HS-5 (cell line): ENCODE measurements at places on chromosomes 1 and 21.
A peak's percentile ranks its signal among the peaks of the same experiment; 100 is the strongest.

DNA sequence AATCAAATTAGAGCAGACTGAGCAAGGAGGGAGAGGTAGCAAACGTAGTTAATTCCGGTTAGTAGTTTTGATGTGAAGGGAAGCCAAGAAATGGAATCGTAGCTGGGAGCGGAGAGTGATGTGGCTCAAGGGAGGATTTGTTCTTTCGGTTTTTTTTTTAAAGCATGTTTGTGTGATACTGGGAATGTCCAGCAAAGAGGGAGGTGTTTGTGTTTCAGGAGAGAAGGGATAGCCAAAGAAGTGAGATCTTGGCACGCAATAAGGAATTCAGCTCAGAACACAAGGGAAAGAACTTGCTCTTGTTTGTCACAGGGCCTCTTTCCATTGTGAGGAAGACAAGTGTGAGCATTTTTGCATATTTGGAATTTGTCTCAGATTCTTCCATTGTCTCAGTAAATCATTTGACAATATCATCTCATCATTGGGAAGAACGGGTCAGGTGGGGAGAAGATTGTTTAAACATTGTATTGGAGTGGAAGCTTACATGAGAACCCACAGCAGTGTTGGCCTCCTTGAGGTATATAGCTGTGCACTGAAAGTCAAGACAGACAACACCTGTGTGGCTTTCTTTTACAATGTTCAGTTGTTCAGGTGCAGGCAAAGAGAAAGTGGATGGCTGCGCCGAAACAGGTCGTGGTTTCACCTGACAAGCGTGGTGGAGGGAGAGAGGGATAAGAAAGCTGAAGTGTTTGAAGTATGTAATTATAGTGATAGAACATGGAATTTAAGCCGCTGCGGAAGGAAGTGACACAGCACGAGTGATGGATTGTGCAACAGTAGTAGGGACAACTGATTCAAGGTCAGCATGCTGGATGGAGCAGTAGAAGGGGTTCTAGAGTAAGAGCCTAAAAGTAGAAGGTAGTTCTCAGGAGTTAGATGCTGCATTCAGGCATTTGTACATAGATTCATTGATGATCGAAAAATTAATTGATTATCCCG lies 25.4 kb downstream of the FMN2 start:
- no peak for DNase-seq

DNA sequence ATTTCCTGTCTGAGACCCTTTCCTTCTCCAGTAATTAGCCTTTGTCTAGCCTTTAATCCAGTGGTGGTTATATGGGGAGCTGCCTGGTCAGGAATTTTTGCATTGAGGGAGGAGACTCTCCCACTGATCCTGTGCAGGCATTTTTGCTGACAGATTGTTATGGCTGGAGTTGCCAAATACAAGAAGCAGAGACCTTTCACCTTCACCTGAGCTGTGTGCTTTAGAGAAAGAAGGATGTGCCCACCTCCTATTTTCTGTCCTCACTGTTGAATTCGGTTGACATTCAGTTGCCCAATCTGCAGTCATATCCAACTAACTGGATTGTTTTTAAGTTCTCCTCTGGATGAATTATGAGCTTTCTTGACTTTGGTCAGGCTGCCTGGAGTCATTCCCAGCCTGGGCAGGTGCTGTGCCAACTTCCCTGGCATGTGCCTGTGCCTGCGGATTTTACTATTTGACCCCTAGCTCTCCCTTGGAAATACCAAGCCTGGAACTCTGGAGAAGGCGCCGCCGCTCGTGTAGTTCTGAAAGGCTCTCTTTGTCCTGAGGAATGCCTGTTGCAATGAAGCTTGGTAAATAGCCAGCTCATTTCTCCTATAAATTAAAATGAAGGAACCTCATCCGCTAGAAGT lies 143.9 kb downstream of the NOS1AP start:
- DNase-seq: no peak

- DNase-seq: peak; percentile 96
These were observed 38.8 kb upstream of the SRSF10 start for GRCh38 chr1:24018611-24019580.

- no peak for DNase-seq
These were observed 35.5 kb downstream of the CACHD1 start for GRCh38 chr1:64505232-64505943.

DNA sequence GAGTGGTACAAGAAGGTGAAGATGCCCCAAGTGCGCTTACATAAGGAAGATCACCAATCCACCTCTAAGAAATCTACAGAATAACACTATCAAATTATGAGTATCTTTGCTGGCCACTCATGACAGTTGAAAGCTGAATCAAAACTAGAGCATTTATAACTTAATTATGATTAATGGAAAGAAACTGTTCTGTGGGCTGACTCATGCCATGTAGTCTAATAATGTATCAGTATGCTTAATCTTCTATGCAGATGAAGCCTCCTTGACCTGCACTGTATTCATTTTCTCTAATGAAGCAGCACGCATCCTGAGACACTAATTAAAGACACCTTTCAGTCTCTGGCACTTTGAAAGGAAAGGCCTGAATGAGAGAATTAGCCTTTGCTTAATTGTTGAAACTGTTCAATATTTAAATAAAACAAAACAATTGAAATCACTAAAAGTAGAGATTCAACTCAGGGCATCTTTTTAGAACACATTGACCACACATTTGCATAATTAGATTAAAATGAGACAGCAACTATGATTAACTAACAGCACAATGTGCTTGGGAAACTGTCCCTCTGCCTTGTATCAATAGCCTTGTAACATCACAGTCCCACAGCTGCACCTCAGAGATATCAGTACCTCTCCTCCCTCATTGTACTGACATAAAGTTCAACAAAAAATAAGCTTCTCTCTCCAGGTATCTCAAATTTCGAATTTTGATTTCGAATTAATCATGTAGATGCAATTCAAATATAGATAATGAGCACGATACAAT lies 105.6 kb downstream of the NTPCR start:
- no peak for DNase-seq

DNA sequence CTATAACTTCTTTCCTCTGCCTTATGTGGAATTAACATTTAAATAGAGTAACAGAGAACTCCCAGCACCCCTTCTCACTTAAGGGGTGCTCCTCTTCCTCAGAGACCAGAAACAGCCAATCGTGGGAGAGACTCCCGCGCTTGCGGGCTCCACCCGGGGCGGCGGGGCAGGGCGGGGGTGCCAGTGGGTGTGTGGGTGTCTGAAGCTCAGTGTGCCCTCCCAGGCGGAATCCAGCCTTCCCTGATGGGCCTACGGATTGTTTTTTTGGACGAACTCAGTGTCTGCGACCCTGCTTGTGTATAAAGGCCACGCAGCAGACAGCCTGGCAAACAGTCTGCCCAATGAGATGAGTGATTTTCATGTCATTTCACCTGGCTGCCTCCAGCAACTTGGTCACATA lies 6.2 kb downstream of the RCC2 start:
- DNase-seq: no peak
